Globus pallidus (tissue), 1 donor: ENCODE measurements at places on chromosomes 12 and 14.

- DNase-seq, result no peak
These were observed 10.8 kb downstream of the PTGR2 start for GRCh38 chr14:73862480-73862879.

GRCh38 chr14:25909045-25909747 lies 688.6 kb downstream of the NOVA1 start:
- DNase-seq, result no peak

GRCh38 chr14:94373708-94374107 lies 14.7 kb downstream of the SERPINA1 start:
- DNase-seq, result no peak

DNA sequence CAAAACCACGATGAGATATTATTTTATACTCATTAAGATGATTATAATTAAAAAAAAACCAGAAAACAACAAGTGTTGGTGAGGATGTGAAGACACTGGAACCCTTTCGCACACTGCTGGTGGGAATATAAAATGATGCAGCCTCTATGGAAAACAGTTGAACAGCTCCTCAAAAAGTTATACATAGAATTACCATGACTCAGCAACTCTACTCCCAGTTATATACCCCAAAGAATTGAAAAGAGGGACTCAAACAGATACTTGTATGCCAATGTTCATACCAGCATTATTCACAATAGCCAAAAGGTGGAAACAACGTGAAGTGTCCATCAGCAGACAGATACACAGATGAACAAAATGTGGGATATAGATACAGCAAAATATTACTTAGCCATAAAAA lies 53.1 kb downstream of the TAOK3 start:
- DNase-seq, result no peak

GRCh38 chr14:97280526-97280925 lies 483.3 kb downstream of the VRK1 start:
- DNase-seq, result no peak

DNA sequence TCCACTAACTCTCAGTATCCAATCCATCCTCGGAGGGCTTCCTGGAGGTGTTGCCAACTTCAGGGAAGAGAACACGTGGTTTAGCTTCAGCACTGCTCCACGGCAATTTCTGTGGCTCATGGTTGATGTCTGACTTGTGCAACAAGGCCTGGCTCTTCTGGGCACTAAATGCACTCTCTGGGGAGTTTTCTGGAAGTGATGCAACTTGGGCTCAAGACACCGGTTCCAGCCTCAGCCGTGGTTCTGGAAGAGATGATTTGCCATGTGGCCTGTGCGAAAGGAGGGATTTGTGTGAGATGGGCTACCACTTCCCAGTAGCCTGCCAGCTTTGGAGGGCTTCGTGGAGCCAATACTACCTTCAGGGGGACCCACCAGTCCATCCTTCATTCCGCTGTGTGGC lies 118.6 kb upstream of the RTL1 start:
- no peak for DNase-seq

GRCh38 chr12:130989391-130989790 lies 35.7 kb downstream of the ADGRD1 start:
- DNase-seq, result no peak

- no peak for DNase-seq
These were observed 14.8 kb upstream of the ESPL1 start for GRCh38 chr12:53253298-53253697.

DNA sequence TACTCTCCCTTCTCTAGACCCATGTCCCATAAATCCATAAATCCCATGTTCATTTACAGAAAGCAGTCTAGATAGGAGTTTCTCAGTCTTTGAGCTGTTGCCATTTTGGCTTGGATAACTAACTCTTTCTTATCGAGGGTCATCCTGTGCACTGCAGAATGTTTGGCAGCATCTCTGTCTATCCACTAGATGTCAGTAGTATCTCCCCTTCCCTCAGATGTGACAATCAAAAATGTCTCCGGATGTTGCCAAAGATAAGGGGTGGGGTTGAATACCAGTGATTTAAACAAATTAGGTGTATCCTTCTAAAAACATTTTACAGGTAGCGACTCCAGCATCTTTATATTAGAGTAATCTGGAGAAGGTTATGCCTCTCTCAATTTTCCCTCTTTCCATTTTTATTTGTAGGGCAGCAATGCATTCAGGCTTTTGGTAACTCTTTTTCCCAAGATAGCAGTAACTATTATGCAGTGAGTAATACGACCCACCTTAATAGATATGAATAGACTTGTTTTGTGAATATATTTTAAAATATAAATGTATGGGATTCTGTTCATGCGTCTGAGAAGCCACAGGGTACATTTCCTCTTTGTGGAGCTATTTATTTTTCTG lies 100.7 kb downstream of the LRRK2 start:
- peak; percentile 22 for DNase-seq

DNA sequence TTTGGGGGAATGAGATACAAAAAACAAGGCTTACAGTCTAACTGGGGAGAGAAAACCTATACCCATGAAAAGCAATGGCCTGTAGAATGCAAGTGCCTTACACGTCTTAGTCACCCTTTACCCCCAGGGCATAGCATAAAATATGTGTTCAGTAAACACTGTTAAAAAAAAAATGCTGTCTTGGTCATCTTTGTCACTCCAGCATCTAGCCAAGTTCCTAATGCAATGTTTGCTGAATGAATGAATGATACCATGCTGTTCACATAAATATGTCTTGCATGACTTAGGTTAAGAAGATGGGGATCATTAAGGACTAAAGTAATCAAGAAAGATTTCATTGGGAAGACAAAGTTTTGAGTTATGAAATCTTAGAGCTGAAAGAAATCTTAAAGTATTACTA lies 38.5 kb downstream of the PPP2R5E start:
- no peak for DNase-seq

DNA sequence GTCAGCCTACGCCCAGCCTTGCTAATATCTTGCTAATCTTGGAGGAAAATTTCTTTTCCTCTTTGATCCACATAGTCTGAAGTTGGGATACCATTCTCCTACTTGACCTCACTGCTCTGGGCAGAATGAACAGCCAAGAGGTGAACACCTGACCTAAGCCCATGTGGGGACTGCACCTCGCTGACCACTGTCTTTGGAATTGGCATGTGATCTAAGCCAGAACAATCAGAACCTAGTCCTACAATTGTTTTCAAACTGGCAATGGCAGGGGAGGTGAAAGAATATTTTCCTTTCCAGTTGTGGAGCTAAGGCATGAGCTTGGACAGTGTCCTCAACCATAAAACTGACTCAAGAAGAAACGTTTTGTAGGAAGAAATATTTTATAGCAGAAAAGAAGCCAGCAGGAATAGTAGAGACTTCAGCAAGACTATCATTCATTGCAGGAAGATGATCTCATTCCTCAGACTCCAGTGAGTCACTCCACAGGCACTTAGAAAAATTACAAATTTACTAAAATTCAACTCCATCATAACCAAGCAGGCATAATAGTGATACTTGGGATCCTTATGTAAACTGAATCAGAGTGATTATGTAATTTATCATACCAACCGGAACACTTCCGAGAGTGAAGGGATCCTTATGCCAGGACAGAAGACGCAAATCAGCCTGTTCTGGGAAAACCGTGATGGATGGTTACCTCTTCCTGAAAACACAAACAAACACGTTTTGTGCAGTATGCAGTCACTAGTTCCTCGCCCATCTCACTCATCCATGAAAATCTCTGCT lies 14.7 kb downstream of the PTPRO start:
- DNase-seq, result no peak

- DNase-seq, result peak; percentile 60
These were observed 217.4 kb upstream of the RTL1 start for GRCh38 chr14:101120641-101121507.

- DNase-seq, result peak; percentile 59
These were observed 8.8 kb downstream of the RASSF3 start for GRCh38 chr12:64618953-64619590.

DNA sequence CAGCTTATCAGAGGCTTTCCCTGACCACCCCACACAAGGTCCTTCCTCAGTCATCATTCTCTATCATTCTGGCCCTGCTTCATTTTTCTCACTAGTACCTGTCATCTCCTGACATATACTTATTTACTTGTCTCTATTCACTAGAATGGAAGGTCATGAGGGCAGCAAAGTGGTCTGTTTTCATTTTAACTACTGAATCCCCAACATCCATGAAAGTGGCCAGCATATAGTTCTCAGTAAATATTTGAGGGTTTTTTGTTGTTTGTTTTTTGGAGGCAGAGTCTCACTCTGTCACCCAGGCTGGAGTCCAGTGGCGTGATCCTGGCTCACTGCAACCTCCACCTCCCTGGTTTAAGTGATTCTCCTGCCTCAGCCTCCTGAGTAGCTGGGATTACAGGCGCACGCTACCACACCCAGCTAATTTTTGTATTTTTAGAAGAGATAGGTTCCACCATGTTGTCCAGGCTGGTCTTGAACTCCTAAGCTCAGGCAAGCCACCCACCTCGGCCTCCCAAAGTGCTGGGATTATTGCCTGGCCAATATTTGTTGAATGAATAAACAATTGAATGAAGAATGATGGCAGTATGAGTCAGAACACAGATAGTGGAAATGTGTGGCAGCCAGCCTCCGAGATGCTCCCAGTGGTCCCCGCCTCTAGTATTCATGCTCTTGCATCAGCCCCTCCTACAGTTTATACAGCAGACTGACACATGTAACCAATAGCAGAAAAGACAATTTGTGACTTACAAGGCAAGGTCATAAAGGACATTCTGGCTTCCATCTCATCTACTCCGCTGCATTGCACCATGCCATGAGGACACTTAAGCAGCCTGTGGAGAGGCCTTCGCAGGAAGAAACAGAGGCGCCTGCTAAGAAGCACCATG lies 7.0 kb upstream of the ANO6 start:
- no peak for DNase-seq

DNA sequence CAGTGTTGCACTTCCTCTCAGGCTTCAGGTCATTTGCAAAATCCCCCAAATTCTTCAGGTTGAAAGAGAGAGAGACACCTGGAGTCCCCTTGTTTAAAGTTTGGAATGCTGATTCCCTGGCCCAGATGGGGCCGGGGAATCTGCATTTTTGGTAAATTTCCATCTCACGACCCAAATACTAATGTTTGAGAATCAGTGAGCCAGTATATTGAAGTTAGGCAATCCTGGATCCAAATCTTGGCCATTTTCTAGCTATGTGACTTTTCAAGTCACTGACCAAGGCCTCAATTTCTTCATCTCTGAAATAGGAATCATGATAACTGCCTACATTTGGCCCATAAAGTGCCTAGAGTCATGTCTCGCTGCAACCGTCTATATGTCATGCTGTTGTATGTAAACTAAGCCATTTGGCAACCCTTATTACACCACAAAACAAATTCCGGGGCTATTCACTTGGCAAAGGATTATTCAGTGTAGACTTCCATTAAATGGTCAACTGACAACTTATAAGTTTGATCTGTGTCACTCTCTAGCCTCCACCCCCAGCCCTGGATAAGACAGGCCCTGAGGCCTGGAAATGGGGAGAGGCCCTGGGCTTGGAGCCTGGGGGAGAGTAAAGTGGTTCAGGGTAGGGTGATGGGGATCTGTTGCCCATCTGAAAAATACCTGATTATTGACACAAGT lies 3.7 kb upstream of the ZFP36L1 start:
- no peak for DNase-seq

DNA sequence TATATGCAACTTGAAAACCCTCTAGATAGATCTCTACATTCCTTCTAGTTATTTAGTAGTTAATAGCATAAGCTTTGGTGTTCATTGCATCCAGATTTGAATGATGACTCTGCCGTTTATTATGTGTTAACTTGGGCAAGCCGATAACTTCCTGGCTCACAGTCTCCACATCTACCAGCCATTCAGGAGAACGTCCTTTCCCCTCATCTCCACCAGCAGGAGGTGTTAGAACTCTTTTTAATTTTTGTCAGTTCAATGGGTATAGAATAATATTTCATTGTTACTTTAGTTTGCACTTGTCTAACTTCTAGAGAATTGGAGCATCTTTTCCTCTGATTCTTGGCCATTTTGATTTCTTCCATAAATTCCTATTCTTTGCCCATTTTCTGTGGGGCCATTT lies 30.0 kb upstream of the WSCD2 start:
- no peak for DNase-seq

GRCh38 chr12:132513070-132513398 lies 23.1 kb downstream of the FBRSL1 start:
- no peak for DNase-seq

GRCh38 chr12:100553936-100554335 lies 19.5 kb upstream of the GAS2L3 start:
- no peak for DNase-seq

DNA sequence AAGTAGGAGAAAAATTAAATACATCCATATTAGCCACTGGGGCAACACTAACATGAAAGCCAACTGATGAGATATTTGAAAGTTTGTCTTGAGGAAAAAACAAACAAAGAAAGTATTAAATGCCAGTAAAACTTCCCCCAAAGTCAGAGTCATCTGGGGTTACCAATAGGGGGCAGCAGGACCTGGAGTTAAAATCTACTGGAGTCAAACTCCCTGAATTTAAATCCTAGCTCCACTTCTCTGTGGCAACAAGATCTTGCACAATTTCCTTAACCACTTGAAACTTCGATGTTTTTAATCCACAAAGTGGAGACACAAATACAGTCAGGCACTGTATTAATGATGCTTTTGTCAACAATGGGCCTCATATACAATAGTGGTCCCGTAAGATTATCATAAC lies 14.4 kb downstream of the PLEKHG7 start:
- DNase-seq, result peak; percentile 20

DNA sequence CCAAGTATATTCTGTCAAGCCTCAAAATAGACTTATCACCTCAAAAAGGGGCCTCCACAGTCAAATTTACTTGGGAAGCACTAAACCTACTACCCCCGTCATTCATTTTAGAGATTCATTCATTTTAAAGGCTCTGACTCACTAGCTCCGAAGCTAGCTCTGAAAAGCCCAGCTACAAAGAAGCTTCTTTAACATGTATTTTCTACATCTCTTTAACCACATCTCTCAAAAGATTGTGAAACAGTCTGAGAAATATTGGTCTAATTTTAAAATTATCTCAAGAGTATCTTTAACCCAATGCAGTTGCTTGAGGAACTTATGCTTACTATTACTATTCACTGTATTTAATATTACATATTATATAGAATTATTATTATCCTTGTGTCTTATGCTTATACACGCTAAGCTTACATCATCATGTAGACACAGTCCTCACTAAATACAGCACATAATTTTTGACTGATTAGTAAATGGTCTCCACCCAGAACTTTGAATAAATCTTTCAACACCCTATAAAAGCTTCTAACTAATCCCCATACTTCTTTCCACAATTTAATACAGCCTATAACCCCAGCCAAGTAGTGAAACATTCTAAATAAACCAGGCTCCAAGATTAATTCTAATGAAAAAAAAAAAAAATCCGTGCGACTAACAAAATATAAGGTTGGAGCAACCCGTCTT lies 7.8 kb downstream of the NT5DC3 start:
- DNase-seq, result no peak

- peak; percentile 49 for DNase-seq
These were observed 38.2 kb upstream of the SYCP3 start for GRCh38 chr12:101777485-101777884.

DNA sequence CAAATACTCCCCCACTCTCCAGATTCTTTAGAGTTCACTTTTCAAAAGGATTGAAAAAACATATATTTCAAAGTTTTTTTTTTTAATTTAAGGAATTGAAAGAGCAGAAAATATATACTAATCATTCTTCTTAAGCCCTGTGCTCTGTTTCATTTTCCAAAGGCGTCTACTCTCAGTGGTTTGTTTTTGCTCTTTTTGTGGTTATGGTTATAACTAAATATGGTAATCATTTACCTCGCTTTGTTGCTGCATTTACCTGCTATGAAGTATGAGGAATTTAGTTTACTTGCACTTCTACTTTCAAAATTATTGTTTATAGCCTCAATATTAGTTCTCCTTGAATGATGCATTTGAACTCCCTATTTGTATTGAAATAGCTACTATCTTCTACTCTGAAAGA lies 55.9 kb upstream of the LRRK2 start:
- no peak for DNase-seq
